Activated CD4-positive, alpha-beta T cell treated with anti-CD3 and anti-CD28 coated beads, Interleukin-2, amount 10 ng/mL, durations not matched to agents 7 days and 5 days (primary cell): ENCODE measurements at places on chromosomes 7 and 10. TPM values are rescaled to one million over a fixed set of nuclear protein-coding genes. Genes with fewer than 3 reads are reported as not detected.

ZNF25 gene
- total RNA-seq, result 5.3 TPM

CALHM2 gene
- total RNA-seq, result 109 TPM

TRIM73 gene
- 12.4 TPM for total RNA-seq

CTAGE8 gene
- total RNA-seq, result 1.6 TPM

GRCh38 chr10:113219446-113219845 lies 269.4 kb downstream of the TCF7L2 start:
- no peak overlapping the region for H3K4me3 ChIP-seq
- peaks cover 6% of the 10 kb centered on the region for H3K4me1 ChIP-seq
- no peaks in the 10 kb centered on the region for H3K36me3 ChIP-seq
- H3K27ac ChIP-seq, result no peak overlapping the region
- no peak for DNase-seq
- peaks cover 44% of the 10 kb centered on the region for H3K27me3 ChIP-seq

DNA sequence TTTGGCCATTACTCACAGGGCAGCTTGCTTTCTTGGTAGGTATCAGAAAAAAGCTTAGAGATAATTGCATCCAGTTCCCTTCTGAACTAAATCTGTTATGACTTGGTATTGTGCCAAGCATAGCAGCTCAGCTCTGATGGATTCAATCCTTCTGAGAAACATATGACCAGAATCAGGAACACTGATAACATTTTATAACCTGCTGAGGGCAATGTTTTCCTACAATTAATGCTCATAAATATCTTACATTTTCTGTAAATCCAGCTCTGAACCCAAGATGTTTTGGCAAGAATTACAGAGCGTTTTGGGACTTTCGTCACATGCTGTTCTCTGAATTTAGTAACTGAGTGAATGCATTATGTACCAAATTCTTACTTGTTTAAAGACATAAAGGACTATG lies 167.8 kb downstream of the KIF20B start:
- H3K27me3 ChIP-seq, result peaks cover 10% of the 10 kb centered on the region
- no peak overlapping the region for H3K27ac ChIP-seq
- no peak overlapping the region for H3K4me3 ChIP-seq
- no peaks in the 10 kb centered on the region for H3K4me1 ChIP-seq
- no peaks in the 10 kb centered on the region for H3K36me3 ChIP-seq
- no peak for DNase-seq

DNA sequence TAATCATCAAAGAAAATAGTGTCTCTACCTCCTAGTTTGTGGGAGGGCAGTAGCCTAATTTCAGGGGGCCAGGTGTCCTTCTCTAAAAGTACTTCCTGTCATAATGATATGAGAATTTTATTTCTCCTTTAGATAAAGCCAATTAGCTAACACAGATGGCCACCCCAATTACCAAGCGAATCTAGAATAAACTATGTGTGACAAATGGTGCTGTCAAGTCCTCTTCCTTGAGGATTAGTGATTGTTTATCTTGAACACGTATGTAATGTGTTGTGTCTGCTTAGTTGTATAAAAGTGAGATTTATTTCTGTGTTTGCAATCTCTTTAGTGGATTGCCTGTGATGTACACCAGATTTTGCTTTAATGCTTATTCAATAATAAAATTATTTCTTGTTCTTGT lies 1120.0 kb downstream of the SORCS1 start:
- no peaks in the 10 kb centered on the region for H3K4me1 ChIP-seq
- H3K27ac ChIP-seq, result no peak overlapping the region
- no peaks in the 10 kb centered on the region for H3K36me3 ChIP-seq
- H3K4me3 ChIP-seq, result no peak overlapping the region
- no peak for DNase-seq

DNA sequence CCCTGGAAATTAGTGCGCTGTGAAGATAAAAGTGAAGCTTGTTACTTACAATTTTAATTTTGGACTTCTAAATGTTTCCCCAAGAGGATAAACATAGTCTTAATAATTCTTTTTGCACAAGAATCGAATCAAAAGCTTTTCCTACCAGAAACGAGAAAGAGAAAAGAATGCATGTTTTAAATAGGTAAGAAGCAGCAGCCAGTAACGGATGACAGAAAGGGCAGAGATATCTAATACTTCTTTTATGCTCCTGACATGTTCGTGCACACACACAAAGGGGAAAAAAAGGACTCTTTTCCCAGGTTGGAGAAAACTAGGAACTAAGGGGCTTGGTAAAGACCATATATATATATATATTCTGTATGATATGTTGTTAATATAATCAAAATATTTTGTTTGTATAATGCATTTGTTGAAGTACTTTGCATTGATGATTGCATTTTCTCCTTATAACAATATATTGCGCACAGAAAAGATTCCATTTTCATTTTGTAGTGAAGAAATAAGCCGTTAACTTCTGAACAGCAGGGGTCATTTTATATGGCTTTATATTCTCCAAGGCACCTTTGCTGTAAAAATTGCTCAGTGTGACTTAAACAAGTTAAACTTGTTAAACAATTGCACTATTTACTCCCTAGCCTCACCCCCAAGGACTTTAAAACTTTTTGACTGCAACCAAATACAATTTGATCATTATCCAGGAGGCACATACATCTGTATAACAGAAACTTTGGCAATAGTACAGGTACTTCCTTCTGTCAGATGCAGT lies 2.2 kb downstream of the PRKAR2B start:
- H3K27me3 ChIP-seq, result peaks cover 56% of the 10 kb centered on the region
- DNase-seq, result no peak
- H3K36me3 ChIP-seq, result no peaks in the 10 kb centered on the region

GRCh38 chr7:25313526-25313925 lies 85.2 kb upstream of the NPVF start:
- no peak overlapping the region for H3K4me3 ChIP-seq
- DNase-seq, result no peak
- H3K36me3 ChIP-seq, result no peaks in the 10 kb centered on the region
- no peak overlapping the region for H3K27ac ChIP-seq

GRCh38 chr10:21359202-21359601 lies 166.3 kb downstream of the SKIDA1 start:
- H3K4me3 ChIP-seq, result no peak overlapping the region
- H3K4me1 ChIP-seq, result no peaks in the 10 kb centered on the region
- H3K36me3 ChIP-seq, result no peaks in the 10 kb centered on the region
- no peaks in the 10 kb centered on the region for H3K27me3 ChIP-seq
- no peak for DNase-seq

- no peak overlapping the region for H3K27ac ChIP-seq
- DNase-seq, result no peak
- H3K36me3 ChIP-seq, result no peaks in the 10 kb centered on the region
- H3K27me3 ChIP-seq, result no peaks in the 10 kb centered on the region
- peaks cover 14% of the 10 kb centered on the region for H3K4me1 ChIP-seq
- H3K4me3 ChIP-seq, result no peak overlapping the region
Measured at GRCh38 chr10:133059093-133059470, 28.6 kb upstream of the ADGRA1 start.

DNA sequence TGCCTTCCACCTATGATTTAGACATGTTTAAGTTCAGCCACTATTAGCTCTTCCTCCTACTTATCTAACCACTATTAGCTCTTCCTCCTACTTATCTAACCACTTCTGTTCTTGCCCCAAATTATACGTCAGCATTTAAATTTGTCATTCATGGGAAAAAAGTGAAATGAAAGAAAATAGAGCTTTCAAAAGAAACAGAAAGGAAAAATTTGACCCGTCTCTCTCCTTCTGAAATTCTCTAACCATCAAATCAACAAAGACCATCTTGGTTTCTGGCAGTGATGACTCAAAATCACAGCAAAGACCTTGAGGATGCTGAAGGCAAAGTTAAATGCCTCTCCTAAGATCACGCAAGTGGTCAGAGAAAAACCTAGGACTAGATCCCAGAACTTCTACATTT lies 2.6 kb downstream of the LIPA start:
- peaks cover 14% of the 10 kb centered on the region for H3K36me3 ChIP-seq
- H3K27me3 ChIP-seq, result no peaks in the 10 kb centered on the region
- H3K4me1 ChIP-seq, result peaks cover 24% of the 10 kb centered on the region
- no peak overlapping the region for H3K4me3 ChIP-seq

- no peaks in the 10 kb centered on the region for H3K36me3 ChIP-seq
- no peaks in the 10 kb centered on the region for H3K4me1 ChIP-seq
- no peak overlapping the region for H3K4me3 ChIP-seq
- DNase-seq, result no peak
Measured at GRCh38 chr7:90574146-90574819, 21.8 kb upstream of the CDK14 start.

DNA sequence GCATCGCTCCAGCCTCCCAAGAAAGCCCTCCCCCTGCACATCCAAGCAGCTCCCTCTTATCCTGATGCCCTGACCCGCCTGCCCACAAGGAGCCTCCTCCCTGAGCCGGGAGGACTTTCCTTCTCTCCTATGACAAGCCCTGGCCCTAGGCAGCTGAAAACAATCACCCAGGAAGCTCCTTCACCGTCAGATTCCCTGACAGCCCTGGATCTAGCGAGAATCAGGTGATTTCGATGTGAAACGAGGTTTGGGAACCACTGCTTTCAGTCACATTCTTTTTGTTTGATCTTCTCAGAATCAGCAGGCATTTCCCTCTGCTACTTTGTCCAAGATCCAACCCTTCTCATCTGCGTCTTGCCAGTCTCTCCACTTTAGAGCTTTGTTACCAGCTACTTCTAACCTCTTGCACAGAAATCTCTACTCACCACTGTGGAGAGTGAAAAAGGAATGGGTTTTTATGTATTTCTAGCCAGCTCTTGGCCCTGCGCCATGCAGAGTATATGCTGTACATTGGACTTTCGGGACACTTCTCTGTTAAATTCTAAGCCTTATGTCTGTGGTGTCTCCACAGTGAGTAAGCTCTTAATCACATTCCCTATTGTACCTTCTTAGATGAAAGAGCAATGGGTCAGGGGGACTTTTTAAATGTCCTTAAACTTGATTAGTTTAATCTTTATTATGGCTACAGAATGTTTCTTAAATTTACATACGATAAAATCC lies 253.2 kb upstream of the C7orf33 start:
- peaks cover 62% of the 10 kb centered on the region for H3K27me3 ChIP-seq
- no peak for DNase-seq
- no peaks in the 10 kb centered on the region for H3K36me3 ChIP-seq
- H3K27ac ChIP-seq, result no peak overlapping the region
- no peak overlapping the region for H3K4me3 ChIP-seq

DNA sequence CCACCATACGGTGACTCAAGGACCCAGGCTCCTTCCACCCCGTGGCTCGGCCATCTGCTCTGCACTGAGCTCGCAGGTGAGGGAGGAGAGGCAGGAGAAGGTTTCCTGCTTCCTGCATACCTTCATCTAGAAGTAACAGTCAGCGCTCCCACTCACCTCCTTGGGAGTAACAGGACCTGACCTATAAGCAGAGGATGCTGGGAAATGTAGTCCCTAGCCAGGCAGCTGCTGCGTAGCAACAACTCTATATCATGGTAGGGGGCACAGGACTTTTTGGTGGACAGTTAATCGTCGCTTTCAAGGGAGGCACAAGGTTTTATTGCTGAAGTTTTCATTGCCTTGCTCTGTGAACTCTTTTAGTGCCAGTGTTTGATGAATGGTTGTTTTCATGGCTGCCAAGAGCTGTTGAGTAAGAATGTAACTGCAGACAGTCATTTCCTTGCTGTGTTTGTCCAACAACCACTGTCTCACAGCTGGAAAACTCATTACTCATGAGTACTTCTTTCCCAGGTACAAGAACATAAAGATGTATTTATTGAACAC lies 10.2 kb upstream of the ZFYVE27 start:
- H3K27me3 ChIP-seq, result peaks cover 12% of the 10 kb centered on the region
- no peak overlapping the region for H3K27ac ChIP-seq
- H3K4me3 ChIP-seq, result no peak overlapping the region
- DNase-seq, result no peak
- H3K36me3 ChIP-seq, result no peaks in the 10 kb centered on the region

DNA sequence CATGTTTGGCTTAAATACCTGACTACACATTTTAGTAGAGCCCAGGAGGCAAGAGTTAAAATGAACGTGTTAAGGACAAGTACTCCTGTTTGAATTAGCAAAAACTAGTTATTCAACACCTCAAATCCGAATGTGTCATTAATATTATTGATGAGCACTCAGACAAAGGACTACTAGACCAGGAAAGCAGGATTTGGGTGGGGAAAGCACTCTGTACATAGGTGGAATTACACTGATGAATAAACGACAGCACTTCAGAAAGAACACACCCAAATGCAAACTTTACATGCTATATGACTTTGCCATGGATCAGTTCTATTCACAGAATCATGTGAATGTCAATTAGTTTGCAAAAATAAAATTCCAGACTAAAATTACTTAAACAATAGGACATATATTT lies 95.1 kb upstream of the CAV2 start:
- H3K4me3 ChIP-seq, result no peak overlapping the region
- no peaks in the 10 kb centered on the region for H3K4me1 ChIP-seq
- no peaks in the 10 kb centered on the region for H3K36me3 ChIP-seq
- H3K27me3 ChIP-seq, result peaks cover 15% of the 10 kb centered on the region

GRCh38 chr10:82796510-82796909 lies 921.5 kb downstream of the NRG3 start:
- no peak overlapping the region for H3K4me3 ChIP-seq
- H3K27ac ChIP-seq, result no peak overlapping the region
- no peak for DNase-seq
- H3K4me1 ChIP-seq, result no peaks in the 10 kb centered on the region

DNA sequence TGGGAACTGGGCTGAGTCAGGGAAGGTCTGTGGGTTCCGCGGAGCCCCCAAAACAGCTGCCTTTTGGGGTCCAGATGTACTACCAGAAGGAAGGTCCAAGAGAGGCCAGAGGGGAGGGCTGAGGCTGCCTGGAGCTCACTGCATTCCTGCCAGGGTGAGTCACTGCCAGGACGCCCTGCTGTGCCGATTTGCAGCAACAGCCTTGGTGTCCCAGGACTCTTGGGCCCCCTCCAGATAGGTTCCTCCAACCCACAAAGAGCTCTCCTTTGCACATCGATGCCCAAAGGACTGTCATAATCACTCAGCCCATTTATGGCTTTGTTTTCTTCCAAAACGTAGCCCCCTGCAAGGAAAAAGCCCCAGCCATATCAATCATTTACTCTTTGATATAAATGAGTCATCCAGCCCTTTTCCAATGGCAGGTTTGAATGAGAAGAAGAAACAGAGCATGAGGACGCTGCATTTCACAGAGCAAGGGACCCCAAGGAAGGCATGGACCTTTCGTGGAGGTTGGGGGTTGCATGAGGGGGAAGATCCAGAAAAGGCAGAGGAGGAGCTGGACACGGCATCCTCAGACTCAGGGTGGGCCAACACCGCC lies 32.2 kb upstream of the COL13A1 start:
- no peak for DNase-seq
- peaks cover 4% of the 10 kb centered on the region for H3K27me3 ChIP-seq
- H3K4me3 ChIP-seq, result no peak overlapping the region
- no peaks in the 10 kb centered on the region for H3K4me1 ChIP-seq
